ENCODE measurements at places on chromosomes 7 and 10.

GRCh38 chr10:18486438-18486837 is 164.9 kb downstream of the NSUN6 start:
- DNase-seq = no peak

DNA sequence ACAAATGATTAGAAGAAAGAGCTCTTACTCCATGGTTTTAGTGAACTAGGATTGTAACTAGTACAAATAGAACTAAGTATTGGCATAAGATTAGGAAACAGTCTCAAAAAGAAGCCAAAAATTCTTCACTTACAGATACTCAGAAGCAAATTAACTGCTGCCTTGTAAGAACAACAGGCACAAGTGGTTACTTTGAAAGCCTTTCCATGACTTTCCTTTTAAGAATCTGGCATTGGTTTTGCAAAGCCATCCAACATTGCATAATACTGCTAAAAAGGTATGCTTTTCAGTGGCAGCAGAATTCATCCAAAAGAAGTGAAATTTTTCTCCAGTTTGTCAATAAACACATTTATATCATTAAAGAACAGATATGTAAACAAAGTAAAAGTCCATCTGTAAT is 126.8 kb upstream of the ODAD2 start:
- DNase-seq = no peak

DNA sequence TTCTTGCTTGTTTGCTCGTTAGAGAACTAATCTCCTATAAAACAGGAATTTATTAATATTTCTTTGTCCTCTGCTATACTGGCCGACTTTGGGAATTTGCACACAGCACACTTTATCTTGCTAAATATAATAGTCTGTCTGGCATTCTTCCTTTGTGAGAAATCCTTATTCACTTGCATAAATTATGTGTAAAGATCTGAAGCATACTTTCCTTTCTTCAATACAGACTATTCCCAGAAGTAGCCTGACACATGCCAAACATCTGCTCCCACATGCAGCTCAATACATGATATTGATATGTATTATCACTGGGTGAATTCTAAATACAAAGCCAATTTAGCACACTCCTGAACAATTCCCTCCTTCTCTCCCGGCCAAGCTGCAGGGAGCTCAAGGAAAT is 273.9 kb downstream of the GRM8 start:
- DNase-seq = no peak

DNA sequence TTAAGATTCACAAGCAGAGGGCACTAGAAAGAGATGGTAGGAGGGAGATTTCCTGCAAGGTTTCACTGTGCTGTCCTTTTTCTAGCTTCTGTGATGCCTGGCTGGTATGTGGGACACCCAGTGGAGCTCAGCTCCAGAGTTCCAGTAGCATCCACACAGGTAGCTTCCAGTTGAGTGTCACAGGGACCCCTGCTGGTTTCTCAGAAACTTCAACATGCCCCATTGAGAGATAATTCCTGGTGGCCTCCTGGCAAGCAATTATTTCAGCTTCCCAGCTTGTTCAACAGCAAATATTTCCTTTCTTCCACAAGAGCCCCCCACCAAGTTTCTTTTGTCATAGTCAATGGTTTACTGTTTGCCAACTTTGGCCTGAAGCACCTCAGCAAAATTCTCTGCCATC is 858.7 kb downstream of the REEP3 start:
- no peak for DNase-seq

GRCh38 chr10:116118847-116119246 is 154.2 kb downstream of the GFRA1 start:
- no peak for DNase-seq

- DNase-seq = no peak
These were observed 41.1 kb downstream of the SUGCT start for GRCh38 chr7:40175725-40176510.

- no peak for DNase-seq
These were observed 89.9 kb downstream of the REEP3 start for GRCh38 chr10:63611078-63611477.

- DNase-seq = no peak
These were observed 50.2 kb downstream of the NDUFB2 start for GRCh38 chr7:140746751-140747150.

DNA sequence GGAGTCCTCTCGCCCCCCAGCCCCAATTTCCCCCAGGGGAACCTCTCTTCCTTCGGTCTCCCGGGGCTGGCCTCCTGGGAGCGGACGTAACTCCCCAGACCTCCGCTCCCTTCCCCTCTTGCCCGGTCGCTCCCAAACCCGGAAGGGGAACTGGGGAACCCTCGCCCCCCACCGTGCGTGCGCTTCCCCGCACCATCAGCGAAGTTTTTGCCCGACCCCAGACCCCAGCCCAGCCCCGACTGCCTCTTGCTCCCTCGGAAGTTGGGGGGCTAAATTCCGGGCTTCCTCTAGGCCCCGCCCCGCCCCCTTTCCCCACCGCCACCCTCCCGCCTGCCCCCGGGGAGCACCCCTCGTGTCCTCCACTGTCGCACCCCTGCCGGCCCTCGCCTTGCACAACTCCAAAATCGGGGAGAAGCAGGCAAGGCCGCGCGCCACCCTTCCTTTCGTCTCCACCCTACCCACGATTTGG is 436 bp downstream of the GNB2 start:
- DNase-seq = no peak

DNA sequence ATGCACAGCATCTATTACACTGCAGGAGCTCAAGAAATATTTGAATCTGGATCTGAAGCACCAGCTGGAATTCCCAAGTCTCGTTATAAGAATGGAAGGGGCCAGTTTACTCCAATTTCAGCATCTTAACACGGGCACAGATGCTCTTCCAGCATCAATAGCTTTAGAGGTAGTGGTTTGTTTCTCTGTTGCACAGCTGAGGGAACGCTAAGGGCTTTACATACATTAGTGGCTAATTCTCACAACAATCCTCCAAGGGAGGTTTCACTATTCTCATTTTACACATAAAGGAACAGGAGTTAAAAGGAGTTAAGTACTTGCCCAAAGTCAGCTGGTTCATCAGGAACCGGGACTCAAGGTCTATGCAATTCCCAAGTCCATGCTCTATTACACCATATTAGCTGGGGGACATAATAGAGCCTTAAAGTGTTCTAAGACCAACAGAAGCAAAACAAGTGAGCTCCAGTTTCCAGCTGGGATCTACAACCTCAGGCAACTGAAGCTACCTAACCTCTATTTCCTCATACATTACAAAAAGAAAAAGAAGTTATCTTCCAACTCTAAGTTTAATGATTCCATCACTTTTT is 9.9 kb downstream of the XPNPEP1 start:
- DNase-seq = no peak

All from T-helper 17 cell (primary cell).